ENCODE measurements at places on chromosomes 1 and 21.
A peak's percentile ranks its signal among the peaks of the same experiment; 100 is the strongest.

DNA sequence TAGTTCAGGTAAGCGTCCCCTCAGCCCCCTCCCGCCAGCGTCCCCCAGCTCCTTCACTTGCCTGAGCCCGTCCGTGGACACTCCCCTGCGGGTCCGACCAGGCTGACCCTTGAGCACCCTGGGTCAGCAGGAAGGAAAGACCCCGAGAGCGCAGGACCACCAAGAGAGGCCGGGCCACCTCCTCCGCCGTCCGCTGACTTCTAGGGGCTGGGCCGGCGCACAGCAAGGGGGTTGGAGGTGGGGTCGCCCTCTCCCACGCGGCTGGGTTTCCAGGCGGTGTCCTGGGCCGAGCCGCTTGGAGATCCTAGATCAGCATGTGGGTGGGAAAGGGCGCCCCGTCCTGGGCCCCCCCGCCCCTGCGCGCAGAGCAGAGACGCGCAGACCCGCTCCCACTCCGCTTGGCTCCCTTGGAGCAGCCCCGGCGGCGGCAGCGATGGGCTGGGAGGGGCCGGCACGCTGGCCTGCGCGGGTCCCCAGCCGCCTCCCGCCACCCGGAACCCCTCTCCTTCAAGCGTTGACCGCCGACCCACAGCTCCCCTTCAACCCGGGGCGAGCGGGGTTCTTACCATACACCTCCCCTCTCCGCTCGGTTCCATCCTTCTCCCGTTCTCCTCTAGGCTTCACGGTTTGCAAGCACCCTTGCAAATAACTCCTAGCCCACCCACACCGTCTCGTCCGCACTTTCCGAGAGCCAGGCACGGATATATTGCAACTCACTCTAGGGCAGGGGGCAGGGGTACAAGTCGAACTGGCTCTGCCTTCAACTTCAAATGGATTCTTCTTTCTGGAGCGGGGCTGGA is 7.5 kb downstream of the KNCN start:
- no peak for DNase-seq

DNA sequence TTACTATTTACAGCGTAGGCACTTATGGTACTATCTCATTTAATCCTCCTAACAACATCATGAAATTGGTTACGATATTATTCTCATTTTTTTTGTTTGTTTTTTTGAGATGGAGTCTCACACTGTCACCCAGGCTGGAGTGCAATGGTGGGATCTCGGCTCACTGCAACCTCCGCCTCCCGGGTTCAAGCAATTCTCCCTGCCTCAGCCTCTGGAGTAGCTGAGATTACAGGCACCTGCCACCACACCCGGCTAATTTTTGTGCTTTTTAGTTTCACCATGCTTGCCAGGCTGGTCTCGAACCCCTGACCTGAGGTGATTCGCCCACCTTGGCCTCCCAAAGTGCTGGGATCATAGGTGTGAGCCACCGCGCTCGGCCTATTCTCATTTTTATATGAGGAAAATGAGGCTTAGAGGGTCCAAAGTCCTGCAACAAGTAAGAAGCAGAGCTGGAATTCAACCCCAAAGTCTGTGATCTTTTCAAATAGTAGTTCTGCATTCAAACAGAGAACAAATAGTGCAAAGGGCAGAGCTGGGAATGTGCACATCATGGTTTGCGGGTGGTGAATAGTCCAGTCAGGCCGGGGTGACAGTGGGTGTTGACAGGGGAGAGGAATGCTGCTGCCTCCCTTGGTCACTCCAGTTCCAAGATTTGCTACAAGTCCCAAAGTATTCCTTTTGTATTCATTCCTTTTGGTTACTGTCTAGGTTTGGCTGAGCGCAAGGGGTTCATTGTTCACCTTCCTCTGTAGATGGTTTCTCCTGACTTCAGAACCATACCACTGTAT is 4.6 kb downstream of the PRUNE1 start:
- no peak for DNase-seq

DNA sequence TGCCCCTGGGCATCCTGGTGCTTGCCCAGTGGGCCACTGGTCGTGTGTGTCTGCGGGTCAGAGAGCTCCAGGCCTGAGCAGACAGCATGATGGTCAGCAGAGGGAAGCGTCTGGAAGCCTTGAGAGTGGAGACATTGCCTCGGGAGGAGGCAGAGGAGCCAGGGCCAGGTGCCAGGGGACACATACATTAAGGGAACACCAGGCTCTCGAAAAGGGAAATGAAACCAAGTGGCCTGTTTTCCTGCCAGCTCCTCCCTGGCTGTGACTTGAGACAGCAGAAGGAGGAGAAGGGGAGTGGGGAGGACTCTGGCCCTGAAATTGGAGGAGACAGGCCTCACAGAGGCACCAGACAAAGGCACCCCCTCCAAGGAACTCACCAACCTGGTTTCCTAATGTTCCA is 62.4 kb upstream of the LRP8 start:
- no peak for DNase-seq

DNA sequence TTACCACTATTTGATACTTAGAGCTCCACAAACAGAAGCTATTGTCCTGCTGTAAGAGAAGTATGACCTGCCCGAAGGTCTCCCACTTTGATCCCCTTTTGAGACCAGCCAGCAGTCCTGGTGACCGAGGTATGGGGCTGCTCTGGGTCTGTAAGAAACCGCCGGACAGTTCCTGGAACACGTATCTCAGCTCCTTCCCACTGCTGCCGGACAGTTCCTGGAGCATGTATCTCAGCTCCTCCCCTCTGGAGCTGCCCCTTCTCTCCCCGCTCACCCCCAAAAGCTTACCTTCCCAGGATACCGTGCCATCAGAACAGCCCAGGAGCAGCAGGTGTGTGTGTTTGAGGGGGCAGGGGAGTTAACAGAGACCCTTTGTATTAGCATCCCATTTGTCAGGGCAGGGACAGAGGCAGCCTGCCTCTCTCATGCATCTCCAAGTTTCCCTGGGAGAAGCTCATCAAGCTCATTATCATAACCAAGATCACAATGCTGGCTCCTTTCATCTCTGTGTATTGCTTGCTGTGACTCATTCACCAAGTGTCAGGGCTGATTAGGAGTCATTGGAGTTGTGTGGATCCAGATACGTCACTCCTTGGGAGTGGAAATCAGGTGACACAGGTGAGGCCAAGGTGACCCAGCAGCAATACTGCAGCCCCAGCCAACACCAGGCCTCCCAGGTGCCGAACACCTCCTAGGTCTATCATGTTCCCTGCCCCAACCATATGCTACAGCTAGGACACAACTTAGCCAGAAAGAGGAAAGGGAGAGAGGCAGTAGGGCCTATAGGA is 25.3 kb downstream of the OPTC start:
- DNase-seq, result no peak

DNA sequence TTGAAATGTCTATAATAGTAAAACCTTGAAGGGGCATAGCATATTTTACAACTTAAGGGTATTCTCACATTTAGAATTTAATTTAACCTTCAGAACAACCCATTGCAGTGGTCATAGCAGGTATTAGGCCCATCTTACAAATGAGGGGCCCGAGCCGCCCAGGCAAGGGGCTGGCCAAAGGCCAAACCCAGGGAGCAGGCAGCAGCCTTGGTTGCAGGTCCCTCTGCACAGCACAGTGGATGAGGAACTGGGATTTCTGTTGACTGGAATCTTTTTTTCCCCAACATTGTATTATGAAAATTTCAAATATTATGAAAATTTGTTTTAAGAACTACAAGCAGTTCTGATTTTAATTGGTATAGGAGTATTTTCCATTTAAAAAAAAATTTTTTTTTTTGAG is 33.2 kb downstream of the CCSAP start:
- DNase-seq, result no peak

DNA sequence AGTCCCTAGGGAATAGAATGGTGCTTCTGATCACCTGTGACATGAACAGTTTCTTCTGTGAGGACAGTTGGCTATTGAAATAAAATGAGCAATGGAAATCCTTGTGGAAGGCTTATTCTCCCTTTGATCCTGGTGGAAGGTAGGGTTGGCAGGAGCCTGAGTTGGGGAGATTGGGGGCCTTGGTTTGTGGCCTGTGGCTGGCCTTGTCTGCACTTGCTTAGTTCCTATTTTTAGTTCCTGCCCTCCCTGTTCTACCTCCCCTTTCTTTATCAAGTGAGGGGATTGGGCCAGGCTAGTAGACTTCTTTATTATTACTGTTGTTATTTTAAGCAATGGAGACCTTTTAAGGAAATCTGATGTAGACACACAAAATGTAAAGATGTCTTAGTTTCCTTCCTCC is 8.2 kb downstream of the DMRTB1 start:
- DNase-seq, result no peak

DNA sequence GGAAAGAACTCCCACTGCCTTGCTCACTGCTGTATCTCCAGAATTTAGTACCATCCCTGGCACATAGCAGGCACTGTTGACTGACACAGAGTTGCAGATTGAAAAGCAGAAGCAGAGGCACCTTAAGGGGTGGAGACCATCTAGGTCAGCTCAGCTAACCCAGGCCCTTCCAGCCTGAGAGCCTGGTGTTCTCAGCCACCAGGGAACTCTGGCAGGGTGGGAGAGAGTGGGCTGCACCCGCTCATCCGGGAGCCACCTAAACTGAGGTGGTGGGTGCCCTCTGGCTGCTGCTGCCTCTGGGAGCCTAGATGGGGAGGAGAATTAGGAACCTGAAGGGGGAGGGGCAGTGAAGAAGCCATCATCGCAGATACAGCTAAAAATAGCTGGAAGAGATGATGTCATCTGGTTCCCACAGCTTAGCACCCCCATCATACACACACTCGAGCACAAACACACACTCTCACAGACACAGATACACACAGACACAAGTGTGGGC is 1.5 kb upstream of the TSPAN1 start:
- no peak for DNase-seq

DNA sequence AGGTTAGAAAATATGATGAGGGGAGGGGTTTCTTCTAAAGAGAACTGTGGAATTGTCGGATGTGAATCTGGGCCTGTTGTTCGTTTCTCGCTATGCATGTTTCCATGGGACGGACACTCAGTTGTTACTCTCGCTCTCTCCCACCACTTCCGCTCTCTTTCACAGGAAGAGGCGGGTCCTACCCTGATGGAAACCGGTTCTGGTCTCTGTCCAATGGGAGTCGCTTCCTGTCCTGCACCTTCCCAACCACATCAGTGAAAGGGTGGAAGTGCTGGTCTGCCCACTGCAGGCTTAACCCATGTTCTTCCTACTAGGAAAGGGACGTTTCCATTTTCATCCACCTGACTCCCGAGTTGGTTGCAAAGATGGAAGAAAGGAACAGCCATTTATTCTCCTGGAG is 119.4 kb downstream of the KCNJ15 start:
- no peak for DNase-seq

- DNase-seq, result no peak
These were observed 26.5 kb upstream of the MRPS6 start for GRCh38 chr21:34046917-34047316.

- DNase-seq, result peak; percentile 64
These were observed 48.5 kb upstream of the ACOT11 start for GRCh38 chr1:54499360-54500106.

DNA sequence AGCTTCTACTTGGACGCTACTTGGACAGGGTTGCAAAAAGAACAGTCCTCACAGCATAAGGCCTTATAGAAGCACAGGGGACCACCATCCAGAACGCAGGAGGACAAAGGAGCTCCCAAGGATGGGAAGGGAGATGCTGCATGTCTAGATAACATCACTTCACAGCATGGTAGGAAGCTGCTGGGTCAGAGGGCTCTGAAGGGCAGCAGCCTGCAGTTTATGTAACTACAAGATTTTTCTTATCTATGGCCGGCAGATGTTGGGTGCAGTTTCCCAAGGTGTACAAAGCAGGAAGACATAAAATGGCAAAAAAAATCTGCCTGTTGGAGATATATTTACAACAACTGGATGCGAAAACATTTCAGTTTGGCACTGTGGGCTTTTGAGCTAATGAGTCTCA is 45.3 kb upstream of the SLC5A9 start:
- no peak for DNase-seq

DNA sequence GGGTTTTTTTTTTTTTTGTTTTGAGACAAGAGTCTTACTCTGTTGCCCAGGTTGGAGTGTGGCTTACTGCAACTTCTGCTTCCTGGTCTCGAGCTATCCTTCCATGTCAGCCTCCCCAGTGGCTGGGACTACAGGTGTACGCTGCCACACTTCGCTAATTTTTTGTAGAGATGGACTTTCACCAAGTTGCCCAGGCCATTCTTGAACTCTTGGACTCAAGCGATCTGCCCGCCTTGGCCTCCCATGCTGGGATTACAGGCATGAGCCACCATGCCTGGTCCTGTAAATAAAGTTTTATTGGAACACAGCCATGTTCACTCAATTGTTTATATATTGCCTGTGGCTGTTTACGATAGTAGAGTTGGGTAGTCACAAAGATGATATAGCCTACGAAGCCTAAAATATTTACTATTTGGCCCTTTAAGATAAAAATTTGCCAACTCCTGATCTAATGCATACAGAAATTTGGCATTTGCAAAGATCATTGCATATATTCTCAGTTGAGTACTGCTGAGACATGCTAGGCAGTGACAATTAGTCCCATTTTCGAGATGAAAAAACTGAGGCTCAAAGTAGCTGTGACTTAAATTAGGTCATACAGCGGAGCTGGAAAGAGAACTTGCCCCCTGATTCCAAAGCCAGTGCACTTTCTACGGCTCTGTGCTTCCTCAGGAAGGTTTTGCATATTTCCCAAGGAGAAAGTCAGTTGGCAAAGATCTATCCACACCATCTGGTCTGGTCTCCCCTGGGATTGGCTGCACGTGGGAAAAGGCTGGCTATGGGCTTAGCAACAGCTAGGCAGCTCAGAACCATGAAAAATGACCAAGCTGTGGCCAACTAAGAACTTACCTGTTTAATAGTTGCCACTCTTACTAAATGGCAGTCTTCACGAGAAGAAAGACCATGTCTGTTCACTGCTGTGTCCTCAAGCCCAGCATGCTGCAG is 19.4 kb downstream of the MECR start:
- no peak for DNase-seq

DNA sequence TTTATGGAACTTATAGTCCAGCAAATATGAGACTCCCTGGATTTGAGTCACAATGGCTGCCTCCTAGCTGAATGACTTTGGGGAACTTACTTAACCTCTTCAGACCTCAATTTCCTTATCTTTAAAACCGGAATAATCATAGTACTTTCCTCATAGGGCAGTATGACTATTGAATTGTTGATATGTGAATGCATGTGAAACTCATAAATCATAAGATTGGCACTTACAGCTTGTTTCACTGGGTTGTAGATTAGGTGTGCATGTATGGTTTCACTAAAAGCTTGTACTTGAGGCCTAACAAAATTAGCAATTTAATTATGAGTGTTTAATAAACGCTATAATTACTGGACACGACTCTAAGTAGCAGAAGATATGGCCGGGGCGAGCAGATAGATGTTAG is 72.5 kb downstream of the ST6GALNAC5 start:
- no peak for DNase-seq

GRCh38 chr1:107618539-107618938 is 346.4 kb downstream of the VAV3 start:
- no peak for DNase-seq
